ENCODE measurements at places on chromosomes 7 and 10.

DNA sequence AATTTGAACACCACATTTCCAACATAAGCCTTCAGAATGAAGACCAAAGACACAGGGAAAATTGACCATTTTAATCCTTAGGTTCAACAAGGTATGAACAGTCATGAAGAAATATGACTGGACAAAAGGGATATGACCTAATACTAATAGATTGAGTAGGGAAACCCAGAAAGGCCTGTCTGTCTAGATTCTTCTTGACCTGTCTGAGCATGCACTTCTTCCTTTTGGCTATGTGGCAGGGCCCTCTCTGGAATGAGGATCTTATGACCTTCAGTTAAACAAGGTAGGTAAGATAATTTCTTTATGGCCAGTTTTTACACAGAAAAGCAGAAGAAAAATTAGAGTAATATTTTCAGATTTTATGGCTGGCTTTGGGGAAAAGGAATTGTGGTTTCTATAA is 3.0 kb upstream of the PHYHIPL start:
- DNase-seq = no peak

- no peak for DNase-seq
Measured at GRCh38 chr10:127497685-127498084, 51.4 kb upstream of the NPS start.

DNA sequence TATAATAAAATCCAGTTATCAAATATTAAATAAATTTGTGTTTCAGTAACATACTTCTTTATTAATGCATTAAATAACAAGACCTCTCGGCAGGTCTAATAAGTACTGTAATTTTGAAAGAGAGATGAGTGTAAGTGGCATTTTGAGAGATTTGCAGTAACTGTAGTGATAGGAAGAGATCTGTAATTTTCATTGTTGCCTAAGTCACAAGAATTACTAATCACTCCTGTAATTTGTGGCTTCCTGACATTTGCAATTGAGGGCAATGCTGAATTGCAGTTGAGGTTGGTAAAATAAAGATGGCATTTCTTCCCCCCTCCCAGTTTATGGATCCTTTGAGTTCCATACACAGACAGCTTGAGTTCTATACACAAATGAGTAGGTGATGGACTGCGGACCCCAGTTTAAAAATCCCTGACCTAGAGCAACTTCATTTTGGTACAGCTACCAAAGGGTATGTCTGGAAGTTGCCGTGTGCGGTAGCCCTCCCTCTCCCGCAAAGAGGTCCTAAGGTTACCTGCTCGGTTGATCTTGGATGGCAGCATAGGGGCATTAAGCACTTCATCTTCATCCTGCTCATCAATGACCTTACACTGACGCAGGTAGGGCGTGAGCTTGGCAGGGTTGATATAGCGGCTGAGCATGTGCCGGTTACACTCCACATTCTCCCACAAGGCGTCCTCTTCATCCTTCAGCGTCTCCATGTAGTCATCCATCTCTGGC is 96.4 kb downstream of the CARD11 start:
- no peak for DNase-seq

- DNase-seq = peak; percentile 61
Measured at GRCh38 chr7:786472-787255, 45.6 kb upstream of the SUN1 start.

DNA sequence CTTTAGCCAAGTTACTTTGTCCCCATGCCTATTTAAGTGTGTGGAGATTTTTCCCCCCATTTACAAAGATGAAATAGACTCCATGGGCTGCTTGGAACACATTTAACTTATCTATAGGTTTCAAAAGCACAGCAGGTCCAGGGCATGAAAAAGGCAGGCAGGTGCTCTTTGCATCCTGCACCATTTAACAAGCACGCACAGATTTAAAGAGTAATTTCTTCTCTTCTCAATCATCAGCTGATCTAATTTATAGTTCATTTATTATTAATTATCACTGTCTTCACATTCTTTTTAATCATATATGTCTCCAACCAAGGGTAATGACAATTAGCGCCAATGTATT is 156.8 kb downstream of the CACNA2D1 start:
- DNase-seq = no peak

- DNase-seq = no peak
Measured at GRCh38 chr7:22320416-22320815, 36.5 kb downstream of the RAPGEF5 start.

- DNase-seq = no peak
Measured at GRCh38 chr10:96090463-96090800, 39.7 kb upstream of the ZNF518A start.

GRCh38 chr10:97196223-97197029 is 10.7 kb upstream of the SLIT1 start:
- DNase-seq = peak; percentile 63

- DNase-seq = peak; percentile 85
Measured at GRCh38 chr10:26481914-26482550, 43.9 kb downstream of the APBB1IP start.

- peak; percentile 96 for DNase-seq
Measured at GRCh38 chr7:76314042-76314721, 11.7 kb downstream of the HSPB1 start.

- DNase-seq = no peak
Measured at GRCh38 chr7:99054781-99055180, 89.1 kb downstream of the SMURF1 start.

DNA sequence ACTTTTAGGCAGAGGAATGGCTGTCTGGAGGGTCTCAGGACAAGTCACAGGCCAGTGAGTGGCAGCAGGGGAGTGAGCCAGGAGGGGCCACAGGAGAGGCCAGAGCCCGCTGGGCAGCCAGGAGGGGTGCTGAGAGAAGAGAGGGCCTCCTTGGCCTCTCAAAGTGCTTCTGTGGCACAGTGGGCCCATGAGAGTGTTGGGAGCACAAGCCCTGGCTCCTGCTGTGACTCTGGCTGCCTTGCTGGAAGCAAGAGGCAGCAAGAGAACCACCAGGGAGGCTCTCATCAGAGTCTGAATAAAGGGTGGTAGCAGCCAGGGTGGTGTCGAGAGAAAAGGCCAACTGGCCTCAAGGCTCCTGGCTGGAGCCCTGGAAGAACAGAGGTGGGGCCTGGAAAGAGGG is 91.1 kb downstream of the VOPP1 start:
- no peak for DNase-seq

DNA sequence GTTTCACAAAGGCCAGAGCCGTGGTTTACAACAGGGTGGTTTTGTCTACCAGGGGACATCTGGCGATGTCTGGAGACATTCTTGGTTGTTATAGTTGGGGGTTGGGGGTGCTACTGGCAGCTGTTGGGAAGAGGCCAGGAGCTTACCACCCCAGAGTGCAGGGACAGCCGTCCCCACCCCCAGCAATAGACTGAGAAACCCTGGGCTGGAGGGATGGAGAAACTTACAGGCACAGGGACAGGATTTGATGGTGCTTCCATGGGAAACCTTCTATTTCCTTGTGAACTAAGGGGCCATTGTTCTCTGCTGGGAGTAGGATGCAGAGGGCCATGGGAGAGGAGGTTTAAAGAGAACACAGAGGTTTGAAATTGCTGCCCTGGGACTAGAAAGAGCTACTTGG is 10.9 kb downstream of the ADCK2 start:
- DNase-seq = no peak

DNA sequence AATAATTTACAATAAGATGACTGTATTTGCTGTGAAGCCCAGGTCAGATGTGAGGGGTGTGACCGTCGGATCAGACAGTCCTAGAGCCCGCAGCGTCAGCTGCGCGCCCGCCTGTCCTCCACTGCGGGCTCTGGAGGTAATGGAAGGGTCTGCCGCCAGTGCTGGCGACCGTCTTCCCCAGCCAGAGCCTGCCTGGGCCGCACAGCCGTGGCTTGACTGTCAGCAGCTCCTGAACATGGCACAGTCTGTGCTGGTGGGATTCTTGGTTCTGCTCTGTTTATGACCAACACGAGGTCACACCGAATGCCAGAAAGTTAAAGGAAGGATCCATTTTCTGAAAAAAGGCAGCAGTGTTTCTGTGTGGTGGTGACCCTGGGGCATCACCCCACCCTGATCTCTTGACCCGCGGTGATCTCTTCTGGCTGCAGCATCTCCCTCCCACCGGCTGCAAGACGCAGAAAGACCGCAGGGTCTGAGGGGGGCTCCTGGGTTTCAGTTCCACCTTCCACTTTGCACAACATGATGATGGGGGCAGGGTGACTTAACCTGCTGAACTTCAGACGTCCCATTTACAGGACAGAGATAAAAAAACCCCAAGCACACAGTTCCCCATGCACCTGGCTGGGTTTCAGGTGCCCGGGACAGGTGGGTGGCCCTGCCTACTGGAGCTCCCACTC is 103.7 kb downstream of the DNAJB6 start:
- no peak for DNase-seq

- DNase-seq = no peak
Measured at GRCh38 chr7:92133133-92133736, 1.0 kb downstream of the CYP51A1 start.

DNA sequence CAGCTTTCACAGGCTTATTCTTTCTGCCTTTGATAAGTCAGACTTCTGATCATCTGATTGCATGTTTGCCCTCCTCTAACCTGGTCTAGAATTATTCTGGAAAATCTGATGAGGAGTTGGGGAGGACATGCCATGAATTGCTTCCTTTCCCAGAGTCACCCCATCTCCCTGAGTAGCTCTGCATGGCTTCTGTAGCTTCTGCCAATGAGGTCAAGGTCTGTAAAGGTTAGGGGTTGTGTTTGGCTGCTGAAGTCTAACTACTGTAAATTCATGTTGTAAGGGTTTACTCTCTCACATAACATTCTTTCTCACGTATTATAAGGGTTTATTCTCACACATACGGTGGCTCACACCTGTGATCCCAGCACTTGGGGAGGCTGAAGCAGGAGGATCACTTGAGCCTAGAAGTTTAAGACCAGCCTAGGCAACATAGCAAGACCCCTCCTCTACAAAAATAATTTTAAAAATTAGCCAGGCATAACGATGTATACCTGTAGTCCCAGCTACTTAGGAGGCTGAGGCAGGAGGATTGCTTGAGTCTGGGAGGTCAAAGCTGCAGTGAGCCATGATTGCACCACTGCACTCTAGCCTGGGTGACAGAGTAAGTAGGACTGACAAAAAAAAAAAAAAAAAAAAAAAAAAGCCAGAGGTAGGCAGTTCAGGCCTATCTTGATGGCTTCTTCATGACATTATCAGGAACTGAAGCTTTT is 10.7 kb downstream of the GSTO2 start:
- DNase-seq = no peak

DNA sequence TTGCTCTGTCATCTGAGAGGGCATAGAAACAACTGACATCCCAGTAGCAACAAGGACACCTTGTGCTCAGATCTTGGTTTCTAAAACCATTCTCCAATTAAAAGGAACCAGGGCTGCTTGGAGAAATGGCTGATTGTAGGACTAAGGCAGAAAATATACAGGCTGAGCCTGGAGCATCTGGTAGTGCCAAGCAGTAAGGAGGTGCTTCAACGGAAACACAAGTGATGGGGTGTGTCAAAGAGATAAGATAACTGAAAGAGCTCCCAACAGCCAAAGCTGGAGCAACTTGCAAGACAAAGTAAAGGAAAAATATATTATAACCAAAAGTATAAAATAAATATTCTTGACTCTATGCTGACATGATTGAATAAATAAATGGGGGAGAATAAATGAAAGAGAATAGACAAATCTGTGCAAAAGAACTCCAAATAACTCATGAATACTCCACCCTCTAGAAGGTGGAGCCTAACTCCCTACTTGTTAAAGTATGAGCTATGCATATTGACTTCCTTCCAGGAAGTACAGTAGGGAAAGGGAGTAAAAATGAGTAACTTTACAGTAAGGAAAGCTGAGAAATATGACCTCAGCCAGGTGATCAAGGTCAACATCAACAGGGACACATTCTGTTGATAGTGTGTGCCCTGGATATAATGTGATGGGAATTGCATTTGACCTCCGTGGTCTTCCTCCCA is 162.4 kb downstream of the NOC3L start:
- DNase-seq = no peak

DNA sequence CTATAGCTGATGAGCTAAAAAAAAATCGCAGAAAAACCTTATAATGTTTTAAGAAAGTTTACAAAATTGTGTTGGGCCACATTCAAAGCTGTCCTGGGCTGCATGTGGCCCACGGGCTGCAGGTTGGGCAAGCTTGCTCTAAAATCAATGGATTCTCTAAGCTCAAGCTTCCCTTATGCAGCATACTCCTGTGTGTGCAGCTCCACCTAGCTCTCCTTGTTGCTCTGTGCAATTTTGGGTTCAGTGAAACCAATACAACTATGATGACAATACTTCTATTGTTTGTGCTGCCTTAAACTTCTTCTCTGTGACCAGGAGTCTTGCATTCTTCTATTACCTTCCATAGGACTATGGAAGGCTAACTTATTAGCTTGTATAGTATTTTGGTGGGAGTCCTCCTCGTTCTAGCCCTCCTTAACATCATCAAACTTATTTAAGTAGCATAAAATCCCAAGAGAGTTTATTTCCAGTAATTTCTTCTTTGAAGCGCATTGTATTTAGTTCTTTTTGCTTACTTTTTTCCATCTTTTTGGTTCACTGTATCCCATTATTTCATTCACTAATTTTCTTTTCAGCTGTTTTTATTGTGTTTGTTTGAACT is 170.9 kb upstream of the SMIM30 start:
- peak; percentile 28 for DNase-seq

GRCh38 chr10:85888004-85888403 is 478.6 kb downstream of the GRID1 start:
- DNase-seq = no peak

DNA sequence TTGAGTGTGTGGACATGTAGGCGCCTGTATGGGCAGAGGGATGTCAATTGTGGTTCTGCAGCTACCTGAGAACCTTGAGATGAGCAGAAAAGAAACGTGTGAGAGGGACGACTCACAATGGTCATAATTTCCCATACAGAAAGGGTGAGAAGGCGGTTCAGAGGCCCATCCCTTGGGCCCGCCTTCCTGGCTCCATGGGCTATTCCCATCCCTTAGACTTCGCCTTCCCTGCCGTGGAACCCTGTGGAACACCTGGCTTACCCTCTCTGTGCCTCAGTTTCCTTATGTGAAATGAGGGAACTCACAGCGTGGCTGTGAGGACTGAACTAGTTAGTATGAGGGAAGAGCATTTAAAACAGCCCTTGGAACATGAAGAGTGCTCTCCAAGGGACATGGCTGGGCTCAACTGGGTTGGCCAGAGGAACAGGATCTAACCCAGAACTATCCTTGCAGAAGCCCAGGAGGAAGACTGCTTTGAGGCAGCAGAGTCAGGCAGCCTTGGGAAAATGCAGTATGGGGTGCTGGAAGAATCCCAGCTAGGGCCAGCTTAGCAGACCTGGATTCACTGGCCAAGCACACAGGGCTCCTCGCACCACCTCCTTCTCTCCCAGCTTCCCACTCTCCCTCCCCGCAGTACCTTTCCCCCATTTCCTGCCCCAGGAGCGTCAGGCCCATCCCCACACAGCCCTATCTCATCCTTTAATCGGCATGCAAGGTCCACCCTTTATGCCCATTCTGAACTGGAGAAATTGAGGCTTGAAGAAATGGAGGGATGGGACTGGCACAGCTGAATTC is 11.1 kb upstream of the ZMIZ1 start:
- DNase-seq = no peak

GRCh38 chr7:139034855-139035585 is 822 bp downstream of the ZC3HAV1L start:
- DNase-seq = peak; percentile 45

All from common myeloid progenitor, CD34-positive (primary cell).